ENCODE measurements at places on chromosomes 5 and 9.

DNA sequence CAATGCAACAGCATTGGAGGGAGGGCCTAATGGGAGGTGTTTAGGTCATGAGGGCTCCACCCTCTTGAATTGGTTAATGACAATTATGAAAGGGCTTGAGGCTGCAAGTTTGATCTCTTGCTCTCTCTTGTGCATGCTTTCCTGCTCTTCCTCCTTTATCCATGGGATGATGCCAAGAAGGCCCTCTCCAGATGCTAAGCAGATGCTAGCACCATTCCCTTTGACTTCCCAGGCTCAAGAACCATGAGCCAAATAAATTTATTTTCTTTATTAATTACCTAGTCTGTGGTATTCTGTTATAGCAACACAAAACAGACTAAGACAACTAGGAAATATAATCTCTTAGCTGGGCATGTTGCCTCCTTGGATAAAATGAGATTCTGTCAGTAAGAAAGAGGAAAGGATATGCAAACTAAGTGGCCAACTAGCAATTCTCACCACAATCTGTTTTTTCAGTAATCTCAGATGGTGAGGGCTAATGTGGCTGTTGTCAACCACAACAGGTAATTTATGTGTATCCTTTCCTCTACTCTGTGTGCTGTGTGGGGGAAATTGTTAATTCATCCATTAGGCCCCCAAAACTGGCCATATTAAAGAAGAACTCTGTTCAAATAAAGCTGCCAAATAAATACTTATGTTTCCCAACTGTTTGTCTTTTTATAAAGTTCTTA, 269.1 kb upstream of the CD180 start:
- DNase-seq: no peak

GRCh38 chr9:88628114-88628513, 93.1 kb downstream of the NXNL2 start:
- no peak for DNase-seq

DNA sequence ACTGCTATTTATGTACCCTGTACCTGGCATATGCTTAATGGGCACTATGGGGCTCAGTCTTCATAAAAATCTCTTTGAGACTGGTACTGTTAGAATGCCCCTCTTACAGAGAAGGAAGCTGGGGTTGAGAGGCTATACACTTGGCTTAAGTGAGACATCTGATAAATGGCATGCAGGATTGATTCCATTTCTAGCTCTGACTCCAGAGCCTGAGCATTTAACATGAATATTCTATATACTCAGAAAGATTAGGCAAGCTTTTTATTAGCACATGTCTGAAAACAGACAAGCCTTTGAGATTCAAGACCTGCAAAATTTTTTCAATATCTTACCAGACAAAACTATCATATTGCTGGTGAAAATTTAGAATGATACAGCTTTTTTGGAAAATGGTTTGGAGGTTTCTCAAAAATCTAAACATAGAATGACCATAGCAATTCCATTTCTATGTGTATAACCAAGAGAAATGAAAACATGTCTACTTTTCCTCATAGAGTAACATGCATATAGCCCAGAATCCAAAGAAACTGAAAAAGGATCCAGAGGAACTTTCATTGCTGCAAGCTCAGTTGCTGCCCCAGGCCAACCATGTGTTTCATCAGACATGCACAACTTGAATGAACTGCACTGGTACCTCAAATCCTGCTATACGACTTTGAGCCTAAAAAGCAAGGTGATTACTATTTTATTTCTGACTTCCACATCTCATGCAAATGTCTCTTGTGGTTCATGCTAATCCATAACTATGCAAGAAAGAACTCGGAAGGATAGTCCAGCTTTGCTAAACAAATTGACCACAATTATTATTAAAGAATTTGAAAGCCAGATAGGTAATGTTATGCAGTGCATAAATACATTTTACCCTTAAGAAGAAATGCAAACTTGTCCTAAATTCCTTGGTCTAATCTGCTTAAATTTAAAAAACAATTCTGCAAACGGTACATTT, 389.0 kb upstream of the GRIA1 start:
- DNase-seq: no peak

DNA sequence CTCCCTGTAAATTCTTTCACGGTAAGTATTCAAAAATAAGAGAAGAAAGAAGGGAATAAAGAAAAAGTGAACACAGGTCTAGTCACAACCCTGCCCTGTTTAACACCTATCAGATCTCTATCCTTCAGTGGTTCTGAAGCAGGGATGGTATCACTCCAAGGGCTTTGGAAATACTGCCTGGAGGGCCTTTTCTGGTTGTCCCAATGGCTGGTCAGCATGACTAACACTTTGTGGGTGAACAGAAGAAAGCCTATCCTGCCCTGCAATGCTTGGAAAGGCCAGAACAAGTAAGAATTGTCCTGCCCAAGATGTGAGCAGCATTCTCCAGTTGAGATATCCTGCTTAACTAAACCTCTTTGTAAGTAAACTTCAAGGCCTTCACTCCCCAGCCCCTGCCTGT, 124.9 kb downstream of the TMEM167A start:
- no peak for DNase-seq

- DNase-seq: no peak
These were observed 25.4 kb upstream of the TTLL11 start for GRCh38 chr9:122118343-122119165.

- no peak for DNase-seq
These were observed 433.2 kb downstream of the ISL1 start for GRCh38 chr5:51816427-51816826.

DNA sequence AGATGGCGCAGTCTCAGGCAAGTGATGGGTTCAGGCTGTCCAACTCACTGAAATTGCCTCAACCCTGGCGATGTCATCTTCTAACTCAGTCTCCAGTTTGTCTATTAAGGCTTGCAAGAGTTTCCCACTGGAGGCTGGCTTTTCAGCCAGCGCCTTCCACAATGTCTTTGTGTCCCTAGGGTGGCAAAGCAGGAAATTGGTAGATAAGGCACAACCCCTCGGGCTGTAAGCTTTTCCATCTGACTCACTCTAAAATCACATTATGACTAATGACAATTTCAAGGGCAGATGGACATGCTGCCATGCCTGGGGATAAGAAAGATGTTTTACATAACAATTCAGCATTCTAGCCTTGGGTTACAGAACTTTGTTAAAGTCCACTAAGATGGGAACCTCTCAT, 61.9 kb downstream of the MROH2B start:
- peak; percentile 17 for DNase-seq

GRCh38 chr5:112419986-112420864, 1.1 kb upstream of the EPB41L4A start:
- peak; percentile 88 for DNase-seq

GRCh38 chr5:124913329-124913653, 166.9 kb upstream of the ZNF608 start:
- DNase-seq: no peak

- DNase-seq: no peak
These were observed 37.1 kb downstream of the VAV2 start for GRCh38 chr9:133954862-133955529.

DNA sequence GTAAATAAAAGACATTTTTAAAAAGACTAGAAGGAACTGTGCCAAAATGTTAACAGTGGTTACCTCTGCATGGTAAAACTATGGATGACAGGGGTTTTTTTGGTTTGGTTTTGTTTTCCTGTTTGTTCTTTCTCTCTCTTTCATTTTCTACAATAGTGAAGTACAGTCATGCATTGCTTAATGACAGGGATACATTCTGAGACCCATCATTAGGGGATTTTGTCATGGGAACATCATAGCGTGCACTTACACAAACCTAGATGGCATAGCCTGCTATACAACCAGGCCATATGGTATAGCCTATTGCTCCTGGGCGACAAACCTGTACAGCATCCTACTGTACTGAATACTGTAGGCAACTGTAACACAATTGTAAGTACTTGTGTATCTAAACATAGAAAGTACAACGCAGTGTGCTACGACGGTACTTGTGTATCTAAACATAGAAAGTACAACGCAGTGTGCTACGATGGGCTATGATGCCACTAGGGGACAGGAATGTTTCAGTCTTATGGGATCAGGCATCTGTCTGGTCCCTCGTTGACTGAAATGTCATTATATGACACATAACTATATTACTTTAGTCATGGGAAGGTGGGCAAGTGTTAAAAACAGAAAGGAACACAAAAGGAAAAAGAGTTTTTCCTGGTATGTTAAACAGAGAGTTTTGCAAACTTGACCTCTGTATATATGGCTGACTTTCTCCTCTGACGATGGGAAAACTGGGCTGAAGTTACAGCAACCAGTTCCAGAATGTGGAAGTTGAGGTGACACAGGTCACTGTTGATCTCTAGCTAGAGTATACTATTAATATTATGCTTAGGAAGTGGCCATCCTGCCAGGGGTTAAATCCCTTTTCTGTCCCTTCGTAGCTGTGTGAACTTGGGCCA, 7.4 kb upstream of the ADAM19 start:
- DNase-seq: no peak

DNA sequence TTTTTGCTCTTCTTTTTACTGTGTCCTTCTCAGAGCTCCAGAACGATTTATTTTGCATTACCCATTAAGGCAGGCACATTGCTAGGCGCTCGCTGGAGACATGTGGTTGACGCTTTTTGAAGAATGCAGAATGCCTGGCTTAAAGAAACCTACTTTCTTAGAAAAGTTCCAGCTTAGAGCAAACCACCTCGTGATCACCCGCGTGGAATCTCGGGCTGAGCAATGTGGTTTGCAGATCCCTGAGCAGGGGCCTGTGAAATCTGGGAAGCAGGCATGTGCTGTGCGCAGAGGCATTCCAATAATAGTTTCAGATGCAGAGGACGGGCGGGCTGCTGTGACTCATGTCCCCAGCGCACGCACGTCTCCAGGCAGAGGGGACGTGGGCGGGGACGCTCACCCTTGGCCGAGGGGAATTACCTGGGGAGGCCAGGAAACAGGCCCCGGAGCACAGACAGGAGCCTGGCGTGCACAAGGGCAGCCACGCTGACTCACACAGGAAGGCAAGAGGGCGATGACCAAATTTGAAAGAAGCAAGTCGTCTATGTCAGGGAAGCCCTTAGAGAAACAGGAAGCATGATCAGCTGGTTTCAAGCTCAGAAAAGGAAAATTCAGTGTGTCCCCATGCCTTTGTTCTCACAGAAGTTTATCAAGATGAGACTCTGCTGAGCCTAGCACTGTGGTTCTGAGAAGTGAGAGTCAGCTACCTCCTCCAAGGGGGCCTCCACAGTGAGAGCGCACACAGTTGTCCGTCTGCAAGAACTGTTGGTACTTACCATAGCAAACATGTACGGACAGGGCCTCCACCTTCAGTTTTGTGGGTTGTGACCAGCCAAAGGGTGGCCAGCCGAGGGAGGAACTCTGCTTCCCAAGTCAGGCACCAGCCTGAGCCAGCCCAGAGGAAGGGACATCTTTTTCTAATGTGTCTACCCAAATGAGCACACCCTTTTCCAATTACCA, 218.6 kb downstream of the PIK3R1 start:
- no peak for DNase-seq

DNA sequence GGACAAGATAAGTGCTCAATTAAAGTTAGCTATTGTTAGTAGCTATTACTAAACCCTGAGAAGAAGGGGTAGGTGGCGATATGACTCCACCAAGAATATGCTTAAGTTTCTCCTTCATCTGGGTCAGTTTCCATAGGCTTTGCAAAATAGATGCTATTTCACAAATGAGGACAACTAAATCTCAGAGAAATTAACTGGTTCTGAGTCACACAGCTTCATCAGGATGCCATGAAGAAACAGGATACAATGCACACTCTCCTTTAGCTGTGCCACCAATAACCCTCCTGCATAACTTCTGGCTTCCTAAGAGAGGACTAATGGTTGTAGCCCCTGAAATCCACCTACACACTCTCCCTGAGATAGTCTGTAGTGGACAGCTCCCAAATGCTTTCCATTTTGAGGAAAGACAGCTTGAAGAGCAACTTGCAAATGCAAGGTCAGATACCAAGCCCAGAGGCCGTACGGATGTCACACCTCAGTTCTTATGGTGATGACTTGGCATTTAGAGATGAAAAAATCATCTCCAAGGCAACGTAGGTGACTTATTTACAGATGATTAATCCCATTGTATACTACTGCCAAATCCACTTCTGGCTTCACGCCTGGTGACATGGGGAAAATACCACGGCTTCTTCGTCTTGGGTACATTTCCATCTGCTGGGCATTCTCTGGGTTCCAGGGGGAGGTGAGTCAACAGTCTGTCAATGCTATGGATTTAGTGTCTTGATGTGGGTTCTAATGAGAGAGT, 251.4 kb upstream of the IL12B start:
- DNase-seq: no peak

- no peak for DNase-seq
These were observed 37.0 kb downstream of the ADAMTS12 start for GRCh38 chr5:33854733-33855151.

GRCh38 chr5:80324912-80325311, 5.1 kb downstream of the SPZ1 start:
- DNase-seq: peak; percentile 75

DNA sequence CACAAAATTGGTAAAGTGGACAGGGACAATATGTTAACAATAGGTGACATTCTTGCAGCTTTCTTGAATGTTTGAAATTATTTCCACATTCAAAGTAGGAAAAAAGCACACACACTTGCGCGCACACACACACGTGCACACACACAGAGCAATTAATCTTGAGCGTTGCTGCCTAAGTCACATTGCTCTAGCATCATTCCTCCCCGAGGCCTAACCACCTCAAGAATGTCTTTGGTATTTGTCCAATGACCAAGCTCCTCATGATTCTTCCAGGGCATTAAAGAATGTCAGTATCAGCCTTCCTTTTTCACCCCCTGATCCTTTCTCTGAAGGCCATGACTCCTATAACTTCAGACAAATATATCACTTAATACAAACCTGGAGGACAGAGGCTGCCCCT, 198.1 kb downstream of the NPR3 start:
- no peak for DNase-seq

- DNase-seq: no peak
These were observed 148.5 kb downstream of the SGCD start for GRCh38 chr5:156475182-156476157.

GRCh38 chr5:179617930-179618329, 5.5 kb downstream of the HNRNPH1 start:
- DNase-seq: no peak

DNA sequence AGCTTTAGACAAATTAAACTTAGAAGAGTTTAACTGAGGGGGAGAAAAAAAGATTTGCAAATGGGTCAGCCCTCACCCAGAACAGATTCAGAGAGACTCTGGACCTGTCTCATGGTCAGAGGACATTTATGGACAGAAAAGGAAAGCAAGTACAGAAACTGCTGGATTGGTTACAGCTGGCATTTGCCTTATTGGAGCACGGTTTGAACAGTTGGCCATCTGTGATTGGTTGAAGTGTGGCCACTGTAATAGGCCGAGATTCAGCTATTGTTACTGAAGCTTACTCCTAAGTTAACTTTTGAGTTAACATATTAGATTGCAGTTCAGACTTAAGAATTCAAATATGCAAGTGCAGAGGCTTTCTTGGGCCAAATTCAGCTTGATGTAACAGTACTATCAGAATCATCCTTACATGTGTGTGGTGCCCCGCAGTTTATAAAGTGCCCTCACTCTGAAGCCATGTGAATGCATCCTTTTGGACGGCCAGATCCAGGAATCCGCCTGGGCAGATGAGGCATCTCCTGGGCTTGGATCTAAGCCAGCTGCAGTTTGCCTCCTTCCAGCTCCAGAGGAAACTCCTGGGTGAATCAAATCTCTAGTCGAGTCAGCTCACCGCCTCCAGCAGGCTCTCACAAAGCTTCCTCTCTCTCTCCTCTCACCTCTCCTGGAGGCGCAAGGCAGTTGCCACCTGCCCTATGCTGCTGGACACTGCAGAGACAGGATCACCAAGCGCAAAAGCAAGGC, 165.2 kb downstream of the ADAMTS12 start:
- no peak for DNase-seq

Data from SK-N-SH (cell line).